Hematopoietic multipotent progenitor cell treated with erythropoietin and hydrocortisone succinate and interleukin-3 and kit ligand, for 17 days (in vitro differentiated cells): ENCODE measurements at places on chromosomes 11 and 22.

- DNase-seq, result no peak
These were observed 107.4 kb downstream of the ZBTB16 start for GRCh38 chr11:114166897-114167323.

DNA sequence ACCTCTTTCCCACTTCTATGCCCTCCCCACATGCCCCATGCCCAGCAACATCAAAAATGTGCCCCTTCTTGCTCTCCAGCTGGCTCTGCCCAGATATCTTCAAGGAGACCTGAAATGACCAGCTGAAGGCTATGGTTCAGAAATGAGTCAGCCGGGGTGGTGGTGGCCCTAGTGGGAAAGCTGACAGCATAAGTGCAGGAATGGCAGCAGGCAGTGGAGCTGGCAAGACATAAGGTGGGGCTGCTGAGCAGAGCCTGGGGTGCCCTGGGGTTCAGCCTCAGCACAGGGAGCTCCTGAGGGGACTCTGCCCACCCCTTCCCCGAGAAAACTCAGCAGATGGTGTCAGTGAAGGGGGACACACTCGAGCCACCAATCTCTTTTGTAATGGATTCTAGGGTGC, 593.4 kb downstream of the BUD13 start:
- DNase-seq, result no peak

- no peak for DNase-seq
These were observed 23.4 kb downstream of the KIAA1671 start for GRCh38 chr22:24975813-24976341.

DNA sequence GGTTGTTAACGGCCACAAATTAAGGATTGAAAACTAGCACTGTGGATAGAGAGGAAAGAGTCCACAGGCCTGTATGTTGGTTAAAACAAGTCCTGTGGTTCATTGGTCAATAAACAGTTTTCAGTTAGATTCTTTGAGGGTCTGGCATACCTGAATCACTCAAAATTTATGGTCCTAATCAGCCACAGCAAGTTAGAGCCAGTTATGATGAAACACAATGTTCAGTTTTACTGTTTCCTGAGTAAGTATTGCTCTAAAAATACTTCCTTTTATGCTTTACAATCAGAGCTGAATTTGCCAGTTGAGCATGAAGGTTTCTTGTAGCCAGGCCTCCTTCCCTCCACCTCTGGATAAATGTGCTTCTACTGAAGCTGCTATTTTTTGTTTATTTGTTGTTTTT, 12.9 kb upstream of the CAT start:
- DNase-seq, result no peak

- no peak for DNase-seq
These were observed 20.0 kb upstream of the SLC22A12 start for GRCh38 chr11:64571050-64571409.
